ENCODE measurements at places on chromosomes 7 and 10. TPM values are rescaled to one million over a fixed set of nuclear protein-coding genes. Genes with fewer than 3 reads are reported as not detected.

- DNase-seq: peak; percentile 25
Observed at GRCh38 chr7:153061910-153062528, 302.5 kb downstream of the ACTR3B start.

GRCh38 chr7:80372415-80372814 lies 139.4 kb downstream of the GNAT3 start:
- no peak for DNase-seq

DNA sequence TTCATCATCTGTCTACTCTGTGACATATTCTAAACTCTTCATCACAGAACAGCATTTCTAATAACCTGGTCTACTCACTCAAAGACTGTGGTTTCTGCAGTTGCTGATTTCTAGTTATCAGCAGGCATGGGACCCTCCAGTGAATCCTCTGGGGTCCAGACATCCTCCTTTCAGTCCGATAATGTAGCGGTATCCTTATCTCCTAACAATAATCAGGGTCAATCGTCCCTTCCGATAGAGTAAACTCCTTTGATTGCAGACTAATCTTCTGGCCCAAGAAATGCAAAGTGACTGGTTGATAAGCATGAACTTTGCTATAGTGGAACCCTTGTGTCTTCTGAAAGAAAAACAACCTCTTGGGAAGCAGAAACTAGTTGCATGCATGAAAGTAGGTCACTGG lies 1209.8 kb upstream of the CELF2 start:
- no peak for DNase-seq

- no peak for DNase-seq
Observed at GRCh38 chr10:112412696-112413095, 34.0 kb downstream of the ZDHHC6 start.

DNA sequence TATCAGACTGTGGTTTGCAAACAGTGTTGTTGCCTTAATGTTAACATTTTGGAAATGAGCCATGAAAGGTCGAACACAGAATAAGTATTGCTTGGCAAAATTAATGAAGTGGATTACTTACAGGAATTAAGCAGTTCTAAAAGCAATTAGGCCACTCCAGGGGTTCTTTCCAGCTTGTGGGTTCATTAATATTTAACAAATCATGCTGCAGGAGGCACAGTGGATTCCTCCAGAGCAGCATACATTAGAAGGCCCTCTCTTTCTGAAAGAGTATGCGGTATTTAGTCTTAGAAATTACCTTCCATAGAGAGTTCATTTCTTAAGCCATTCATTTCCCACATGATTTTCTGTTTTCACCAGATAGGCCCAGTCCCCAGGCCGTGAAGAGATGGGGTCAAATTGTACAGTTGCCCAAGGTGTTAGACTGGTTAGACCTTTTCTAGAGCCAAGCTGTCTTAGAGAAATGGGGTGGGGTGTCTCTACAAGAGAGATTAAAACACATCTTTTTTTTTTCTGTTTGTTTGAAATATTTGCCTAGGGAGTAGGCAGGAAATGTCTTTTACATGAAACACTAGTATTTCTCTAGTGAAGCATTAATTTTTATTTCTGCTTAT lies 40.0 kb upstream of the AGR3 start:
- DNase-seq: no peak

- DNase-seq: peak; percentile 53
Observed at GRCh38 chr10:101467286-101467770, 113.4 kb downstream of the BTRC start.

GRCh38 chr10:124267231-124267885 lies 151.4 kb downstream of the OAT start:
- DNase-seq: peak; percentile 15

DNA sequence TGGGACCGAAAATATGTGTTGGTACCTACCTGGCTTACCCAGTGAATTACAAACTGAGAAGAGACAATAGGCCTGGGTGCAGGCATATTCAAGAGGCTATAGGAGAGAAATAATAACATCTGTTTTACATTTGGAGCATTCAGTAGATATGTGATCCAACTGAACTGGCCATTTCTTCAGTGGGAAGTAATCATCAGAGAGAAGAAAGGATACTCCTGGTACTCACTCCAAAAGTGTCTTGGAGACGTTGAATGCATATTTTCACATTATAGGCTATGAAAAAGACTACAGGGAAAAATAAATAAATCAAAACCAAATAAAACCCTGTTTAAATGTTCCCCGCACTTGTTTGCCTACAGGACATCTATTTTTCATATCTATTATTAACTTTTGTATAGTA lies 1680.3 kb downstream of the REEP3 start:
- no peak for DNase-seq

DNA sequence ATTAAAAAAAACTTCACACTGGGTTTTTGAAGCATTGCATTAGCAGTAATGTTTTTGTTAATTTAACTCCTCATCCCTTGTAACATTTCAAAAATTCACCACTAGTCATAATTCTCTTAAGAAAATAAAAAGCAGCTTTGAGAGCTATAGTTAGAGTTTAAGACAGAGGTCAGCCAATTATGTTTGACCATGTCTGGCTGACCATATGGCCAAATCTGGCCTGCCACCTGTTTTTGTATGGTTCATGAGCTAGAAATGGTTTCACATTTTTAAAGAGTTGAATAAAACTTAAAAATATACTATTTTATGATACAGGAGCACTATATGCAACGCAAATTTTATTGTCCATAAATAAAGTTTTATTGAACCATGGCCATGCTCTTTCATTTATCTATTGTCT lies 73.0 kb upstream of the LRRTM3 start:
- no peak for DNase-seq

GRCh38 chr10:64626924-64627323 lies 1105.7 kb downstream of the REEP3 start:
- no peak for DNase-seq

- no peak for DNase-seq
Observed at GRCh38 chr7:91247500-91247899, 16.7 kb upstream of the FZD1 start.

DNA sequence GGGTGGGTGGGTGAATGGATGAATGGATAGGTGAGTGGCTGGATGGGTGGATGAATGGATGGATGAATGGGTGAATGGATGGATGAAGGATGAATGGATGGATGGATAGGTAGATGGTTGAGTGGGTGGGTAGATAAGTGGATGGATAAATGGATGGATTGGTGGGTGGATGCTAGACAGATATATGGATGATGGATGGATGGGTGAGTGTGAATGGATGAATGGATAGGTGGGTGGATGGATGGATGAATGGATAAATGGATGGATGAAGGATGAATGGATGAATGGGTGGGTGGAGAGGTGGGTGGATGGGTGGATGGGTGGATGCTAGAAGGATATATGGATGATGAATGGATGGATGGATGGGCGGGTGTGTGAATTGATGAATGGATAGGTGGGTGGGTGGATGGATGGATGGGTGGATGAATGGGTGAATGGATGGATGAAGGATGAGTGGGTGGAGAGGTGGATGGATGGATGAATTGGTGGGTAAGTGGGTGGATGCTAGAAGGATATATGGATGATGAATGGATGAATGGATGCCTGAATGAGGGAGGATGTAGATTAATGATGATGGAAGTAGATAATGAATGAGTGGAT lies 20.4 kb downstream of the ELFN1 start:
- DNase-seq: no peak

GRCh38 chr7:112079673-112080072 lies 126.5 kb downstream of the DOCK4 start:
- DNase-seq: no peak

- DNase-seq: no peak
Observed at GRCh38 chr10:91050371-91051034, 129.6 kb upstream of the ANKRD1 start.

DNA sequence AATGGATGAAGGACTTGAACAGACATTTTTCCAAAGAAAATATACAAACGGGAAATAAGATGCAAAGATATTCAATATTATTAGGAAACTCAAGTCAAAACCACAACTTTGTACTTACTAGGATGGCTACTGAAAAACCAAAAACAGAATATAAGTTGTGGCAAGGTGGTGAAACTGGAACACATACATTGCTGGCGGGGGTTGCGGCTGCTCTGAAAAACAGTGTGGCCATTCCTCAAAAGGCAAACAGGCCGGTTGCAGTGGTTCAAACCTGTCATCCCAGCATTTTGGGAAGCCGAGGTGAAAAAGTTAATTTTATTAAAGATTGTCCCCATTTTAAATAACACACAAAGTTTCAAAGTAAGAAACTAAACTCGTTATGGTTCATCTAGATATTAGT lies 9.9 kb upstream of the ZNF713 start:
- DNase-seq: no peak

GRCh38 chr10:128971374-128972035 lies 495.5 kb upstream of the MGMT start:
- peak; percentile 23 for DNase-seq

DNA sequence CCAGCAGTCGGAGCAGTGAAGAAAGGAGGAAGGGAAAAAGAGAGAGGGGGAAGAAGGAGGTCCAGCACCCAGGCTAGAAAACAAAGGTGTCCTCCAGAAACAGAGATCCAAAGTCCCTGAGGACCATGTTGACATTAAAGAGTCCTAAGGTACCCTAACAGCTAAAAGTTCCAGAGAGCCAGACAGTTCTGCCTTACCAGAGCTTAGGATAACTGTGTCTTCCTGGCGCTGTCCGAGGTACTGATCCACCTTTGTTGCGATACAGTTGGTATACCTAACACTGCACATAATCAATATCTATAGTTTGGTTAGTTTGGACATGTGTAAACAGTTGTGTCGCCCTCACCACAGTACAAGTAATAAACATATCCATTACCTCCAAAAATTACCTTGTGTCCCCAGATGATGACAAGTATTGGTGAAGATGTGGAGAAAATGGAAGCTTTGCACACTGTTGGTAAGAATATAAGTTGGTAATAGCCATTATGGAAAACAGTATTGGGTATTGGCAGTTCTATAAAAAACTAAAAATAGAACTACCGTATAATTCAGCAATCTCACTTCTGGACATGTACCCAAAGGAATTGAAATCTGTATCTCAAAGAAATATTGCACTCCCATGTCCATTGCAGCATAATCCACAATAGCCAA lies 59.8 kb downstream of the GRID1 start:
- no peak for DNase-seq

GRCh38 chr7:154424350-154424749 lies 372.2 kb downstream of the DPP6 start:
- no peak for DNase-seq

- DNase-seq: no peak
Observed at GRCh38 chr10:88386204-88386788, 196.8 kb downstream of the RNLS start.

- DNase-seq: no peak
Observed at GRCh38 chr7:5626498-5626897, 155.0 kb downstream of the RNF216 start.

DNA sequence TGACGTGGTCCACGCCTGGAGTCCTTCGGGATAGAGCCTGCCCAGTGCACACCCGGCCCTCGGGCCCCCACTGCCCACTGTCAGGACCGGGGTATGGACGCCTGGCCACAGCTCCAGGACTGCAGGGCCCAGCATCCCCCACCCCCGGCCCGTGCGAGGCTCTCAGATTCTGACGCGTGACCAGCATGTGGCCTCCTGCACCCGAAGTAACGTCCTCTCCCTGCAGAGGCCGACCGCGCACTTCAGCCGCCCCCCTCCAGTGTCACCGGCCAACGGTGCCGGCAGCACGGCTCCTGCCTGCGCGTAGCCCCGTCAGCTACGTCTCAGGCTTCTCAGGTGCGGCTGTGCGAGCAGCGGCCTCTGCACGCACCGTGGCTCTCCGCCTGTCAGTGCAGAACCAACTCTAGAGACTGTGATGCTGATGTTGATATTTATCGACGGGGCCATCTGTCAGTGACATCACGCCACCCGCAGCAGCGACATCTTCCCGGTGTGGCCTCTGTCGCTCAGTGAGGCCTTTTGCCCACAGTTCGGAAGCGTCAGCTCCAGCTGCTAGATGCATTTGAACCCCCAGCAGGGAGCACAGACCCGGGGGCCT lies 40.1 kb upstream of the ADGRA1 start:
- DNase-seq: no peak

DNA sequence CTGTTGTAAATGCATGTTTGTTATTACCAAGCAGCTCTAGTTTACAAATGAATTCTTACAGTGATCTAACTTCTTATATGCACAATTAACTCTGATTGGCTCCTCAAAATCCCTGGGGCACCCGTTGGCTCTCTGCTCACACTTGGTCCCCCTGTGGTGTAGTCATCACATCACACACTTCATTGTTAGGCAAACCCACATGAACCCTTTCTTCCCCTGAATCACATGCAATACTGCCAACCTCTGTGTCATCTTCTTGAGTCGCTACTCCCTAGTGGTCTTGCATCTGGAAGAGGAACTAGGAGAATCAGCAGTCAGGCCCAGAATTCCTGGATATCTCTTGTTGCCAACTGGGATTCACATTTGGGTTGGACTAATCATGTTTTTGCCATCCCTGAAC lies 73.1 kb downstream of the CD36 start:
- peak; percentile 46 for DNase-seq

- no peak for DNase-seq
Observed at GRCh38 chr7:106962751-106963150, 81.8 kb upstream of the PRKAR2B start.

- DNase-seq: no peak
Observed at GRCh38 chr10:67903581-67903980, 19.1 kb downstream of the SIRT1 start.

DNA sequence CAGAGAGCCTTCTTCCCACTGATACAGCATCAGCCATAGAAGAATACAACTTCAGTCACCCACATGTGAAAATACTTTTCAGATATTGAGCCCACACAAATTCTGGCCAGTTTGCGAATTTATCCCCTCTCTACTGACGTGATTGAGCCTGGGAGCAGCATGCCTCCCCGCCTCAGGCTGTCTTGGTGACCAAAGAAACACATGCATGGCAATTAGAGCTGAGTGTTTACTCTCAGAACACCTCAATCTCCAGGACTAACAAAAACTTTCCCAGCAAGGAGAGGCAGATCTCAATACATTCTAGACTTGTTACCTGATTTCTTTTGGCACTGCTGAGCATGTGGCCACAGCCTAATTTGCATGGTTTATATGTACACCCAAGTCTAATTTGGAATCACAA lies 122.5 kb downstream of the TMEM26 start:
- DNase-seq: no peak

CFAP69 gene
- total RNA-seq: 4.9 TPM

FXYD4 gene
- not detected for total RNA-seq

ACSM6 gene
- total RNA-seq: not detected

WIPF3 gene
- not detected for total RNA-seq

CALML3 gene
- total RNA-seq: not detected

SNX13 gene
- total RNA-seq: 54.5 TPM

PSTK gene
- 9.0 TPM for total RNA-seq

LIPN gene
- not detected for total RNA-seq

KLF14 gene
- 0.86 TPM for total RNA-seq

SPDYE8 gene
- total RNA-seq: not detected

AP5Z1 gene
- 40.0 TPM for total RNA-seq

ODAD2 gene
- total RNA-seq: 1.9 TPM

GALNT17 gene
- total RNA-seq: not detected

PRPF18 gene
- total RNA-seq: 48.5 TPM

PRKAR1B gene
- 31.8 TPM for total RNA-seq

SLC18A3 gene
- total RNA-seq: not detected

CD36 gene
- total RNA-seq: not detected

TCF7L2 gene
- total RNA-seq: 1.9 TPM
